ENCODE measurements at places on chromosomes 7 and 10.
A peak's percentile ranks its signal among the peaks of the same experiment; 100 is the strongest.

DNA sequence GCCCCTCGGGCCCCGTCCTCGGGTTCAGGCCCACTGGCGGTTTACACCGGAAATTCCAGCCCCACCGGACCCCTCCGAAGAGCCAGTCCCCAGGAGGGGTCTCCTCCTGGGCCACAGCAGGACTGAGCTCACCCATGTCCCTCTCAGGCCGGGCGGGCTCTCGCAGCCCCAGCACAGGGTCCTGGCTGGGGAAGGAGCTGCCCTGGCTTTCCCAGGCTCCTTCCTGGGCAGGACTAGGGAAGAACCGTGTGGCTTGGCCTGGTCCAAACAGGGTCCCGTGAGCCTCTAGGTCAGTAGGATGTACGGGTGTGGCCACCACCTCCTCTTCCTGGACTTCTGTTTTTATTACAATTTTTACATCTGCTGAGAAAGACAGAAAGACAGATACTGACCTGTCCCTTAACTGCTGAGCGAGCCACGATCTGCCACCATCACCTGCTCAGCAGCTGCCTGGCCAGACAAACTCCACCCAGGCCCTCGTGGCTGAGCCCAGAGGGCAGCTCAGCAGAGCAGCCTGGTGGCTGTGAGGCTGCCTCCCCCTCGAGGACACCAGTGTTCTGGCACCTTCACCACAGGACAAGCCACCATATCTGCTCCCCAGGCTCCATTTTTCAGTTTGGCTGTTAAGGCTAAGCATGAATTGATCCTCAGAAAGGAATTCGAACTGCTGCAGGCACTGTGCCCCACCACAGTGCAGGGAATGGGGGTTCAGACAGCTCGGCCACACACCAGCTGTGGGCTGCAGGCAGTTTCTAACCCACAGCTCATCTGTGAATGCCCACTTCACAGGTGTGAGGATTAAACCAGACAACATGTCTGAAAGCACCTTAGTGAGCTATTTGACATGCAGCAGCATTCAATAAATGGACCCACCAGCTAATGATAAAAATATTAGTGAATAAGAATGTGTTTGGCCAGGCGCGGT, 14.5 kb upstream of the ZNF777 start:
- no peak for DNase-seq

DNA sequence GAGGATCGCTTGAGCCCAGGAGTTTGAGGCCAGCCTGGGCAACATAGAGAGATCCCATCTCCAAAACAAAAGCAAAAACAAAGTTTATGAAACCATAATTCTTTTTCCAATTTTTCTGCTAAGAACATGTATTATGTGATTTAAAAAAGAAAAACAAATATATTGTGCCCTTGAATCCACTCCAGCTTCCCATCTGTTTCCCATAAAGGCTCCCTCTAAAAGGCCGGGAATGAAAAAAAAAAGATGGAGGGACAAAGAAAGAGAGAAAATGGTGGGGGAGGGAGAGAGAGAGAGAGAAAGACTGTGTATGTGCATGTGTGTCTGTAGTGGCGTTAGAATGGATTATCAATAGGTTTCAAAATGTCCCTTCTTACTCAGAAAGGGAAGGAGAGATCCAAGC, 20.5 kb upstream of the GSDME start:
- DNase-seq: no peak

DNA sequence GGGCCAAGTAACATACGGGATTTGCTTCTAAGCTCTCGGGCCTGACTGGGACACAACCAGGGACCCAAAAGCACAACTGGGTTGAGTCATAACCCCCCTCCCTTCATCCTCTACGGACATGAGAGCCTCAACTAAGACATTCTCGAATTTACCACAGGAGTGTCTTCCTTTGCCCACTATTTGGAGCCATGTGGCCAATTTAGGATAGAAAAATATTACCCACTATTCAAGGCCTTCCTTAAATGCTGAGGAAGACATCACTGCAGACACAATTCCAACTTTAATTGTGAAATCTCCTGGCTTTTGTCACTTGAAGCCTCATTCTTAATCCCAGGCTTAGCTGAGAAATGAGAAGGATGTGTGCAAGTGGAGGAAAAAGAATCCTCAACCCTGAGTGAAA, 11.8 kb downstream of the CTBP2 start:
- DNase-seq: no peak

GRCh38 chr7:479948-480499, 39.6 kb downstream of the PDGFA start:
- DNase-seq: peak; percentile 52

DNA sequence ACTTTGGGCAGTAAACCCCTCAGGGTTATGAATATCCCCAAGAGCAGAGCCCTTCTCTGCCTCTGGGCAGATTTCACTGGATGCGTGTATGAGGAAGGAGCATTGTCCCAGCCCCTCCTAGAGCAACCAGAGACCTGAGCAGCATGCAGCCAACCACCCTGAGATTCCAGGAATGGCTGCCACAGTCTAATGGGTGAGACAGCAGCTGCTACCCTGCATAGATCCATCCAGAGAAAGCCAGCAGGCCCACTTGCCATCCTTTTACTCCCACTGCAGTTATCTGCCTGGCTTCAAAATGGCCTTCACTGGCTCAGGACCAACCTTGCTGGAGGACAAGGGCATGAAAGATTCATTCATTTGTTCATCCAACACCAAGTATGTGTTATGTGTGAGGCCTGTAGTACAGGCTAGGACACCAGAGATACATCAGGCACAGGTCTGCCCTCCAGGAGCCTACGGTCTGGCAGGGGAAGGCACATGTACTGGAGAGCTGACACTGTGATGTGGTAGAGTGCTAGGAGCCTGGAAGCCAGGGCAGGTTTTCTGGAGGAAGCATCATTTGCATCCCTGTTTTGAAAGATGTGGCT, 26.2 kb upstream of the C10orf105 start:
- no peak for DNase-seq

DNA sequence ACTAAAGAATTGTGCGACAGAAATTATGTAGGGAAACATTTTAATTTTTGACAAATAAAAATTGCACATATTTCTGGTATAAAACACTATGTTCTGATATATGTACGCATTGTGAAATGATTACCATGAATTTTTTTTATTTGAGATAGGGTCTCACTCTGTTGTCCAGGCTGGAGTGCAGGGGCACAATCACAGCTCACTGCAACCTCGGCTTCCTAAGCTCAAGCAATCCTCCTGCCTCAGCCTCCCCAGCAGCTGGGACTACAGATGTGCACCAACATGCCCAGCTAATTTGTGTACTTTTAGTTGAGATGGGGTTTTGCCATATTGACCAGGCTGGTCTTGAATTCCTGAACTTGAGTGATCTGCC, 149.2 kb downstream of the FRMD4A start:
- DNase-seq: no peak

DNA sequence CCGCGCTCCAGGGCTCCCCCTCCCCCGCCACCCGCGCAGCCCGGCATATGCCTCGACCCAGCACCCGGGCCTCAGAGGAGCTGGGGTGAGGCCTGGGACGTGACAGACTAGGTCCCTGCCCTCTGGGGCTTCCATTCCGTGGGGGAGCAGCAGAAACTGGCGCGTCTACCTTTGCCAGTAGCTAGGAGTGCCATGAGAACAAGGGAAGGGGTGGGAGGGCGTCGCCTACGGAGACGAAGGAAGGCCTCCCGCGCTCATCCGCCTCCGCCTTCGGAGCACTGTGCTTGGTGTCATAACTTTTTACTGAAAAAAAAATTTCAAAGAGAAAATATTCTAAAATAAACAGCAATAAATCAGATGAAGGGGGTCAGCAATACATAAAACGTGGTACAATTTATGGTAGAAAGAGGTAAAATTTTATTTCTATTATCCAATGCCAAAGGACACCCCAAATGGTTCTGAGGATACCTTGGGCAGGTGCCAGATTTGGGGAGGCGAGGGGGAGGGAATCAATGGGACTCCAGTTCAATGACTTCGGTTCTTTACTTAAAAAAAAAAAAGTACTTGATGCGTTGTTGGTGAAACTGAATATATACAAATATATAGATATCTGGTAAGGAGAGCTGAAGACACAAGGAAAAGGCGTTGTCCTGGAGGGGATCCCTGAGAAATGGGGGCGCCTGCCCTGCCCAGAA, 35.1 kb upstream of the GRID1 start:
- peak; percentile 71 for DNase-seq

DNA sequence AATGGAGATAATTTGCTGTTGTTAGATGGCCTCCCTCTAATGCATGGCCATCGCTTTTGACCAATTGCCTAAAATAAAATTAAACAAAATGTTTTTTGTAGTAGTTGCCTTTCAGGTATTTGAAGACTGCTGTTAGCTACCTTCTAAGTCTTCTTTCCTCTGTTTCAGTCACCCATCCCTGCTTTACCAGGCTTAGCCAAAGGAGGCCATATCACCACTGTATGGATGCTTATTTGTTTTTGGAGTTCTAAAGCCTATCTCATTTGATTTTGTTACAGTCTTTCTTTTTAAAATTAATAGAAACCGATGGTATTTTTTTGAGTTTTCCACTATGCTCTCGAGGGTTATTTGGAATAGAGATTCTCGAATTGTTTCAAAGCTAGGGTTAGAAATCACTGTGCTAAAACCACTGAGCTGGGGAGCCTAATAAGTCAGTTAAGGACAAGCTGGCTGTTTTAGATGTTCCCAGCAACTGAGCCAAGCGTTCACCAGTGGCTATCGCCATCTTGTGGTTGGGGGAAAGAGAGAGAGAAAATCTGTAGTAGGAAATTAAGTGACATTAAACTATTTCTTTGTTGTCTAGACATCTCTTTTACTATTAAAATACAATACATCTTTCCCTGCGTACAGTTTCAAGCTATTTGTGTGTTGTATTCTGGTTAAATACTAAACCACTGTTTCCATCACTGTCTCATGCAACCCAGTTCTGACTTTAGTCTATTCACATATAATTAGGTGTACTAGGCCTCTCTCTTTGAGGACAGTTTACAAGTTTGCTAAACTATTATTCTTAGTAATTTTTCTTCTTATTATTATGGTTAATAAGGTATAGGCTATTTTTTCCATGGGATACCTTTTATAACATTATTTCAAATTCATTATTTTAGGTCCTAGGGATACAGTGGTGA, 52.2 kb downstream of the GPR158 start:
- peak; percentile 17 for DNase-seq

- no peak for DNase-seq
These were observed 282.6 kb downstream of the CAMK1D start for GRCh38 chr10:12631787-12632562.
